ENCODE measurements at places on chromosomes 12 and 14. TPM values are rescaled to one million over a fixed set of nuclear protein-coding genes. Genes with fewer than 3 reads are reported as not detected.
A peak's percentile ranks its signal among the peaks of the same experiment; 100 is the strongest.

DNA sequence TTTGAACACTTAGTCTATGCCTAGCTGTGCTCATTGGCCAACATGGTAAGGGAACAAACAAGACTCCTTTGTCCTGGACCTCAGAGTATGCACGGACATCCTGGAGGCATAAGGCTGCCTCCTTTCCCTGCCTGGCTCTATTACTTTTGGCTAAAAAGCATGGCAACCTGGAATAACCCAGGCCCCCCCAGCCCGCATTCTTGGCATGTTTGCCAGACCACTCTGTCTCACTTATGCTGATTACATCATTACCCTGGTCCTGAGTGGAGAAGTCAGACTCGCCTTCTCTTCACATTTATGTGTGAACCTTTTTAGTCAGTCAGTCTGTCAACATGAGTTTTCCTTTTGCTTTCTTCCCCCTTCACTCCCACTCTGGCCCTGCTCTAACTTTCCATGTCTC is 58.0 kb upstream of the ELK3 start:
- DNase-seq: no peak

Gene CLEC7A
- not detected for total RNA-seq

- no peak for DNase-seq
Observed at GRCh38 chr12:22709292-22709691, 84.3 kb downstream of the ETNK1 start.

- DNase-seq: no peak
Observed at GRCh38 chr12:57148469-57149244, 1.2 kb upstream of the LRP1-AS start.

GRCh38 chr12:113424915-113425823 is 3.0 kb downstream of the SDSL start:
- DNase-seq: peak; percentile 89

Gene JAG2
- 7.5 TPM for total RNA-seq

Gene STAC3
- total RNA-seq: 1.8 TPM

DNA sequence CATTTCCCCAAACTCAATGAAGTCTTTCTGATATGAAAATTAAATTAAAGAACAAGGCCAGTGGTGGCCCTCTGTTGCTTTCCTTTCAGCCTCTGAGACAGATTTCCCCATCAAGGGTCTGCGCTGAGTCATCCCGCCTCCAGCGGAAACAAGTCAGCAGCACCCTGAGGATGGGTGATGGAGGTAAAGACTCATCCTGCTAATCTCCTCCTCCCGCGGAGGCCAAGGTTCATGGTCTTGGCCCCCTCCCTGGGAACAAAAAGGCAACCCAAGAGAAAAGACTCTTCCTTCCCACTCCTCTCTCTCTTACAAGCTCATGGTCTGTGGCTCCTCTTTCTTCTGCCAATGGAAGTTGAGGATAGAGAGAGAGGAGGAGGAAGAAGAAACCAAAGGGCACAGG is 9.0 kb upstream of the NUMB start:
- DNase-seq: no peak

DNA sequence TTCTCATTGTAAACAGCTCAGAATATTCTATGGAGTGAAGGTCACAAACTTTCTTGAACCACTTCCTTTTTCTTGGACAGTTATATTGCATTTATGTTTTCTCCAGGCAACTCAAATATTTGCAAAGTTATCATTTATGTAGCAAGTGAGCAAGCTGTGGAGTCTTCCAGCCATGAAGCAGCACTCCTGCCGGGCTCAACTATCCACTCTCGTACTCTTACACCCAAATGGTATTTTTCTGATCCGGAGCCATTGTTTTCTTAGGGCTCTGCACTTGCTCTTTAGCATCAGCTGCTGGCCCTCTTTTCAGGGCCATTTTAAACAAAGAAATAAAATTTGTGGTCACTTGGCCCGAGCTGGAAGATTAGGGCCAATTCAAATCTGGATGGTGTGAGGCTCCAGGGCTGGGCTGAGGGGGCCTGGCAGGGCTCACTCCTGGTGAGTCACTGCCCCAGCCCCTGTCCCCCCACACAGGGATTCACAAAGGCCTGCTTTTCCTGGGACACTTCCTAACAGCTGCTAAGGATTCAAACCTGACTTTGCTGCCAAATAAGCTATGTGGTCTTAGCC is 19.7 kb downstream of the SYNE3 start:
- DNase-seq: no peak

DNA sequence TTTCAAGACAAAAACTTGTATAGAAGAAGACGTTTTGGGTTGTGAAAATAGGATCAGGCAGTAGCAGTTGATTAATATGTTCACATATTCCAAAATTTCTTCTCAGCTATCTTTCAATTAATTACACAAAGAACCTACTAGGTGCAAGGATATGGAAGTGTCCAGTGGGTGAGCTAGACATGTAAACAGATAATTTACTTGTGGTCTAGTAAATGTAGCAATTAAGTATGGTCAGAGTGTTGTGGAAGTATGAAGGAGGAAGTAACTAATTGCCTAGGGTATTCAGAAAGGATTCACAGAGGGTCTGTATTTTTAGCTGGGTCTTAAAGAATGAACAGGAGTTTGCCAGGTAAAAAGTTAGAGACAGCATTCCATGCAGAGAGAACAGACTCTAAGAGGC is 5.9 kb downstream of the GOLGA5 start:
- no peak for DNase-seq

DNA sequence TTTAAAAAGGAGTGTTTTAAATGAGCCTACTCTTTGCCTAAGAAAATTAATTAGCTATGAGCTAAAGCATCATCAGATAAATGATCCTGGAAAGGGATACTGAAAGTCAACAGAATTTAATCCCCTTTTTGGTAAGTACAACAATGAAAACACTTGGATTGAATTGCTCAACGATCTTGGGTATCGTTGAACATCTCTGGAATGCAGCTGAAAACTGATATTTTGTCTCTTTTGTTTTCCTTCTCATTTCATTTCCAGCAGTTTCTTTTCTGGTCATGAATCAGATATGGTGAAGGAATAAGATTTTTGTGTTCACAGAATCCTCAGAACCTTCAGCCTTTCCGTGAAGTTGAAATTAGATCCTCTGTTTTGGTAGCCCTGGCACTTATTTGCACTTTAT is 771.2 kb downstream of the FSCB start:
- no peak for DNase-seq

DNA sequence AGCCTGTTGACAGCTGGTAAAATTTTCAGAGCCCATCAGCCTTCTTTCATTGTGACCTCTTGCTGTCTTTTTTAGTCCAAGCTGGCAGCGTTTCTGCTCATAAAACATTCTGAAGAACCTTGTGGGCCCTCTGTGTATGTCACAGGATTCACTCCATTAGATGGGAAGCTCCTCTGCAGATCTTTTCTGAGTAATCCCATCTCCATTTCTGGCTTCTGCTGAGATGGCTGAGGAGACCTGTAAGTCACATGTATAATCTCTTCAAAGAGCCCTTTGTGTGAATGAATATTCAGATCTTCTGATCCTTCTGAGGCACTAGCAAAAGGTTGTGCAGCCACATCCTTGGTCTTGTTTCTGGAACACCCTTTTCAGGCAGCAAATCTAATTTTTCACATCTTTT is 2.8 kb downstream of the RXYLT1 start:
- no peak for DNase-seq

- DNase-seq: no peak
Observed at GRCh38 chr12:105032703-105033357, 46.7 kb downstream of the NOPCHAP1 start.

GRCh38 chr14:74838166-74838565 is 37.8 kb downstream of the PROX2 start:
- no peak for DNase-seq

- DNase-seq: no peak
Observed at GRCh38 chr12:81206429-81206828, 128.6 kb downstream of the ACSS3 start.

DNA sequence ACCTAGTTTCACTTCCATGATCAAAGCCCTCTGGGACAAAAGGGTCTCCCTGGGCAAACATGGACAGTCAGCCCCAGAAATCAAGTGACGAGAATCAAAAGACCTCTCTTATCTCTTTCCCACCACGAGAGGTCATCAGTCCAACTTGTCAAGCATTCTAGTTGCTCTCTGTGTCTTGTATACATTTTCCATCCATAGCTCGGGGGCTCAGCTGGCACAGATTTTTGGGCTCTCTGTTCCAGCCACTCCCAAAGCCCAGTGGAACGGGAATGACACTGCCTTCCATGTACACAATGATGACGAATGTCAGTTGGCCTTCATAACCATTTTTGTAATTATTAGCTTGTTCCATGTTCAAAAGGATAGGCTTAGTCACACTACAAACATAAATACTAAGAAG is 29.7 kb downstream of the NOS1 start:
- no peak for DNase-seq

GRCh38 chr12:131136539-131136872 is 182.8 kb downstream of the ADGRD1 start:
- DNase-seq: no peak

Gene SP7
- total RNA-seq: not detected

Gene UNG
- 16.2 TPM for total RNA-seq

DNA sequence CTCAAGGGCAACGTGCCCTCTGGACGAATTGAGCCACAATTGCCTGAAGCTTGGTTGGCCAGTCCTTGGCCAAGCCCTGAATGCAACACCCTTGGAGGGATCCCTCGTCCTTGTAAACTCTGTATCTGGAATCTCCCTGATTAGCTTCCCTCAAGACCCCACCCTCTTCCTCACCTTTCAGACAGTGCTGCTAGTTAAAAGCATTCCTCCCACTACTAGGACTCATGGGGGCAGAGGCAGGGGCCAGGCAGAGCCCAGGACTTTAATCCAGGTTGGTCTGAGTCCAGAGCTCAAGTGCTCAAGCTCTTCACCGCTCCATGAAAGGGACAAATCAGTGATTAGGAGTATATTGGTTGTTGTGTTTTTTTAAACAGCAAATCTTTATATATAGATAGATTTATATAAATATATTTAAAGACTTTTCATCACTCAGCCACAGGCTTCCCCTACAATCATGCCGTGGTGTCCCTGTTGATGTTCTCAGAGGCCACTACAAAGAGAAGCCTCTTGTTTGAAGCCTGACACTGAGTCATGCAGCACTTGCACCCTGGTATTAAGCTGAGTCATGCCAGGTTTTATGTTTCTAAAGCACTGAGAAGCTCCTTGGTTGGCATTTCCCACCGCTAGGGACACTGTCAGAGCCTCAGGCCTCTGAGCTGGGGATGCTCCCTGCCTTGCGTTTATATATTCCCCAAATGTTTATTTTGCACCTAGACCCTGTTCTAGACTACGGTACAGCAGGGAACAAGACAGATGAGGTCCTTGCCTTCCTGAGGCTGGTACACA is 53.8 kb upstream of the GSC start:
- no peak for DNase-seq

- no peak for DNase-seq
Observed at GRCh38 chr12:122282061-122282460, 15.8 kb upstream of the VPS33A start.

GRCh38 chr12:16369156-16369555 is 21.7 kb downstream of the MGST1 start:
- no peak for DNase-seq

GRCh38 chr12:71981149-71981548 is 42.5 kb downstream of the TPH2 start:
- no peak for DNase-seq

DNA sequence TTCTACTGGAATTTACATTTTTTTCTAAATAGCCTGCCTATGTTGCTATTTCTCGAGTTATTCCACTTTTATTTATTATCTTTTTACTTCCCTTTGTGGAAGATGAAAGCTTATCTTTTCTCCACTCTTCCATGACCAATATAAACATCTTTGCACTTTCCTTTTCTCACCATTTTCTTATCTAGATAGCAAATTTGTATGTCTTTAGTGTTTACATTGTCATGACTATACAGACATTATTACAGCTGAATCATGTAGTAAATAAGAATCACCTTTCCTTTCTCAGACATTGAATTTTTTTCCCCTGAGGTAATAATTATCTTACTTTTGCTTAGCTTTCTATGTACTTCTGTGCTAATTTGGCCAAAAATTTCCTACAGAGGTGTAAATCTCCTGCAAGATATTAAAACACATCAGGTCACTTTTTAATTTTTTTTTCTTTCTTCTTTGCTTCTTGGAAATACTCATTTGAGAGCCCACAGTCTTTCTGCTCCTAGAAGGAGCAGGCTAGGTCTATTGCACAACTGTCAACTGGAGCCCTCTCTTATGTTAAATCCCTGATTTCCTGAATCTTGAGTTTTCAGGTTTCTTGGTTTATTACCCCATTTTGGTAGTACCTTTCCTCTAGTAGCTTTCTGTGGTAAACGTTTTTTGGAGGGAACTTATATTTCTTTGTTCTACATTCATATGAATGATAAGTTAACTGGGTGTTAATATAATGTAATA is 109.0 kb upstream of the ATP2B1 start:
- no peak for DNase-seq

DNA sequence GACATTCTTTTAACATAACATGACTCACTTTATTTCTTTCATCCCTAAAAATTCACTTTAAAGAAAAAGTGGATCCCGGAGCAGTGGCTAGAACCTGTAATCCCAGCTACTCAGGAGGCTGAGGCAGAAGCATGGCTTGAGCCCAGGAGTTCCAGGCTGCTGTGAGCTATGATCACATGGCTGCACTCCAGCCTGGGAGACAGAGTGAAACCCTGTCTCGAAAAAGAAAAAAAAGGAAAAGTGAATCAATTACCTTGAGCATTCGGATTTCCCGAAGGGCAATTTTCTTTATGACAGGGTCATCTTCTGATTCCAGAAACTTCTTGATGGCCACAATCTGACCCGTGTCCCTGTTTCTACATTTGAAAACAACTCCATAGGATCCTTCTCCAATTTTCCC is 1.2 kb downstream of the CDKL1 start:
- DNase-seq: no peak

- DNase-seq: no peak
Observed at GRCh38 chr14:81511111-81511904, 22.3 kb downstream of the SEL1L start.

- DNase-seq: no peak
Observed at GRCh38 chr14:66575939-66576338, 68.0 kb downstream of the GPHN start.

DNA sequence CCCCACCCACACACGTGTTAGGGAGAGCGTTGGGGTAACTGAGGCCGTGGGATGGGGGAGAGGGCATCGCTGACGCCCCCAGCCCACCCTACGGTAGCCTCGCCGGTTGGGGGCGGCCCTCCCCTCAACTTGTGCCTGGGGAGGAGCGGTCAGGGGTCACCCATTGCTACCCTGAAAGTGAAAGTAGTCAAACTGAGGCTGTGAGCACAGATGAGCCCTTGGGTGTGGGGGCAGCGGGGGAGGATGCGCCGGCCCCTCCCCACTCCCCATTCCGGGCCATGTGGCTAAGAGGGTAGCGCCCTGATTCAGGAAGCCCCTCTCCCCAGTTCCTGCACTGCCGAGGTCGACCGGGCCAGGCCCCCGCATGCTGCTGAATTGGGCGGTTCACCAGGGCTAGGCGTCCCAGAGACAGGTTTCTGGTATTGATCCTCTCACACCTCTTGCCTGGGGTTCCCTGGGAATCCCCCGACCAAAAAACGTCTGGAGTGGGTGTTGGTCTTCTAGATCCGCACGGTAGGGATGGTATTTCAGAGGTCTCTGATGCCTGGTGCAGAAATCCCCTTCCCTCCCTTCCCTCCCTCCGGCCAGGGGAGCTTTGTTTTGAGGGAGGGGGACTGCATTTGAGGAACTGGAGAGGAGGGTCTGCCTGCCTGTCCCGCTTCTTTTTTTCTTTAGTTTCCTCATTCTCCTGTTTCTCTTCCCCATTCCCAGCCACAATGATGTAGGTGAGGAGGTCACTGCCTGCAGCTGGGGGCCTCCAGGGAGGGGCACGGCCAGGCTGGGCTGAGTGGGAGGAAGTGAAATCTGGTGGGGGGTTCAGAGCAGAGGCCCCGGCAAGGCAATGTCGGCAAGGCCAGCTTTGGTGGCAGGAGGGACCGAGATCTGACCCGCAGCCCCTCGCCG is 1.0 kb downstream of the SH2B3 start:
- DNase-seq: no peak

Measured in osteocyte (in vitro differentiated cells).